ENCODE measurements at places on chromosomes 2 and 18. TPM values are rescaled to one million over a fixed set of nuclear protein-coding genes. Genes with fewer than 3 reads are reported as not detected.

Gene MYO5B
- 23.8 TPM for total RNA-seq

Gene NAT8
- total RNA-seq: not detected

Gene RELCH
- 32.6 TPM for total RNA-seq

Gene SP9
- total RNA-seq: not detected

Gene XIRP2
- total RNA-seq: 0.23 TPM

Gene KCNF1
- not detected for total RNA-seq

Gene DSG4
- not detected for total RNA-seq

Gene FAHD2A
- 23.6 TPM for total RNA-seq

Gene GALNT13
- total RNA-seq: 1.1 TPM

Data from left lung (tissue), 14 donors.